ENCODE measurements at places on chromosomes 16 and 17.

GRCh38 chr17:46001390-46002310 lies 2.6 kb downstream of the STH start:
- DNase-seq, result no peak

GRCh38 chr17:34581446-34582184 lies 2.2 kb downstream of the TMEM132E start:
- DNase-seq, result no peak

DNA sequence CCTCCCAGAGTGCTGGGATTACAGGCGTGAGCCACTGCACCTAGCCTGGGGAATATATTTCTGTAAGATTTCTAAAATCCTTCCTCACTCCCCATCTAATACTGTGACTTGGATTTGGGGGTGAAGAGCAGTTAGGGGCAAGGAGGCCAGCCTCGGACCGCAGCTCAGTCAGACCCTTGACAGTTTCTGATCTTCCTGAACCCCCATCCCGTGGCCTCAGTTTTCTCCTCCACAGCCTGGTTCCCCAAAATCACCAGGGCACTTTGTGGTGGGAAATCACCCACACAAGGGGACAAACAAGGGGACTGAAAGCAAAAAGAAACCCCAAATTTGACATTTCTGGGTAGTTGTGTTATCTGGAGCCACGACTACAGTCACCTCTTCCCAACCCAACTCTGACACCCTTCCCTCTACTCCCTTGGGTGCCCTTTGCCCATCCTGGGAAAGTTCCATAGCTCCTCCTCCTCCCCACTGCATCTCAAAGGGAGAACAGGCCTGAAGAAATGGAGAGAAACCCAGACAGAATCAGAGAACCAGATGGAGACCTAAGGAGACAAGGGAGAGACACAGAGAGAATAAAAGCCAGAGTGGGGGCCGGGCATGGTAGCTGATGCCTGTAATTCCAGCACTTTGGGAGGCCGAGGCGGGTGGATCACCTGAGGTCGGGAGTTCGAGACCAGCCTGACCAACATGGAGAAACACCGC lies 2.8 kb upstream of the STAT5A start:
- DNase-seq, result peak; percentile 35

GRCh38 chr16:578870-579405 lies 9.2 kb downstream of the PIGQ start:
- DNase-seq, result peak; percentile 86

DNA sequence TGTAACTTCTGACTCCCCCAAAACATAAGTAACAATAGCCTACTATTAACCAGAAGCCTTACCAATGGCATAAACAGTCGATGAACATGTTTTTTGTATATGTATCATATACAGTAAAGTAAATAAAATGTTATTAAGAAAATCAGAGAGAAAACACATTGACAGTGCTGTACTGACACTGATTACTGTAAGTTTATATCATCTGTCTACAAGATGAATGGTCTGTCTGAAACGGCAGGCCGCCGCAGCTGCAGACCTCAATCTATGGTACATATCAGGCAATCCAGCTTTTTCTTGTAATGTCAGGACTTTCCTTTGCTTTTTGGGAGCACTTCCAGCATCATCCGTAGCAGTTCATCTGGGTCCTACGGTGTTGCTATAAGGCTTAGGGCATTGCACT lies 44.2 kb upstream of the RPH3AL start:
- no peak for DNase-seq

DNA sequence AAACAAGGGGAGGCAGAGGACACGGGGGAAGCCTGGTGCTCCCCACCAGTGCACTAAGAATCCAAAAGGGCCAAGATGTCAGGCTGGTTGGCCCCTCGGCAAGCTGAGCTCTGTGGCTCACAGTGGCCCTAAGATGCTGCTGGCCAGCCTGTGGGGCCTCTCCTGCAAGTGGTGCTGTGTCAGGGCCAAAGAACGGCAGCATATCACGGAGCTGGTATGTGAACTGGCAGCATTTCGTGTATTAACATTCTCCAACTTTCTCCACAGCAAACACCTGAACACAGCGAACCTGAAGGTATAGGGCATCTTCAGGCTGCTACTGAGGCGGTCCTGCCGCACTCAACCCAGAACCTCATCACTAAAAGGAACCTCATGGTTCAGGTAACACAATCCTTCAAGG lies 34.8 kb downstream of the VAC14 start:
- no peak for DNase-seq

DNA sequence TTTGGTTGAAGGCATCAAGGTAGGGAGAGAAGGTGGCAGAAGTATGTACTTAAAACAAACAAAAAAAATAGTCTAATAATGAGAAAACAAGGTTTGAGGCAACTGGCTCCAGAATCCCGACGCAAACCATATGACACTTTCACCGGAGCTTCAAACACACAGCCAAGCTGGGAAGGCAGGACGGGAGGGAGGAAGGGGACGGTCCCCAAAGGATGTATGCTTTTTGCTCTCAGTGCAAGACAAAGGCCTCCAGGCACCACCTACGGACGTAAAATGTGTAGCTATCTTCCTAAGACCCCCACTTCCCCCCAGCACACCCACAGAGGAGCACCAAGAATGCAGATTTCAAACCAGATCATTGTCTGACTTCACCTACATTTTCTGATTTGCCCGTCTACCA lies 102.3 kb downstream of the ZFHX3 start:
- DNase-seq, result no peak

- DNase-seq, result no peak
These were observed 349.4 kb downstream of the SLC39A11 start for GRCh38 chr17:72743037-72743467.

GRCh38 chr17:571224-571623 lies 143.4 kb downstream of the VPS53 start:
- no peak for DNase-seq

DNA sequence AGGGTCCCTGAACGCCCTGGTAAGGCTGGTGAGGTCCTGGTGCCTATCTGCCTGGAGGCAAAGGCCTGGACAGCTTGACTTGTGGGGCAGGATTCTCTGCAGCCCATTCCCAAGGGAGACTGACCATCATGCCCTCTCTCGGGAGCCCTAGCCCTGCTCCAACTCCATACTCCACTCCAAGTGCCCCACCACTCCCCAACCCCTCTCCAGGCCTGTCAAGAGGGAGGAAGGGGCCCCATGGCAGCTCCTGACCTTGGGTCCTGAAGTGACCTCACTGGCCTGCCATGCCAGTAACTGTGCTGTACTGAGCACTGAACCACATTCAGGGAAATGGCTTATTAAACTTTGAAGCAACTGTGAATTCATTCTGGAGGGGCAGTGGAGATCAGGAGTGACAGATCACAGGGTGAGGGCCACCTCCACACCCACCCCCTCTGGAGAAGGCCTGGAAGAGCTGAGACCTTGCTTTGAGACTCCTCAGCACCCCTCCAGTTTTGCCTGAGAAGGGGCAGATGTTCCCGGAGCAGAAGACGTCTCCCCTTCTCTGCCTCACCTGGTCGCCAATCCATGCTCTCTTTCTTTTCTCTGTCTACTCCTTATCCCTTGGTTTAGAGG lies 23.5 kb upstream of the BEAN1 start:
- peak; percentile 37 for DNase-seq

DNA sequence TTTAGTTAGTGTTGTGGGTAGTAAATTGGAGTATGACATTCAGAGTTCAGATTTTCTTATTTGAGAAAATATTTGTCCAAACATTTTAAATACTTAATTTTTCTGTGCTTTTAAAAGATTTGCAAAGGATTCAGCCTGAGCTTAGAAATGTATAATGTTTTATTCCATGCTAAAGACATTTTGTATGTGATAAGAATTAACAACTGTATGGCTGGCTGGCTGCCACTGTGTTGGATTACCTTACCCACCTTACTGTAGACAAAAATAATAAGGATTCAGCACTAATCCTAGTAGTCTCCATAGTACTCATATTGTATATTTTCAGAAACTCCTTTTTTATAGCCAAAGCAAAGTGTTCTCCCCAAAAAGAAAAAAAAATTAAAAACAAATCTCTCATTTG lies 74.8 kb downstream of the TANC2 start:
- no peak for DNase-seq

DNA sequence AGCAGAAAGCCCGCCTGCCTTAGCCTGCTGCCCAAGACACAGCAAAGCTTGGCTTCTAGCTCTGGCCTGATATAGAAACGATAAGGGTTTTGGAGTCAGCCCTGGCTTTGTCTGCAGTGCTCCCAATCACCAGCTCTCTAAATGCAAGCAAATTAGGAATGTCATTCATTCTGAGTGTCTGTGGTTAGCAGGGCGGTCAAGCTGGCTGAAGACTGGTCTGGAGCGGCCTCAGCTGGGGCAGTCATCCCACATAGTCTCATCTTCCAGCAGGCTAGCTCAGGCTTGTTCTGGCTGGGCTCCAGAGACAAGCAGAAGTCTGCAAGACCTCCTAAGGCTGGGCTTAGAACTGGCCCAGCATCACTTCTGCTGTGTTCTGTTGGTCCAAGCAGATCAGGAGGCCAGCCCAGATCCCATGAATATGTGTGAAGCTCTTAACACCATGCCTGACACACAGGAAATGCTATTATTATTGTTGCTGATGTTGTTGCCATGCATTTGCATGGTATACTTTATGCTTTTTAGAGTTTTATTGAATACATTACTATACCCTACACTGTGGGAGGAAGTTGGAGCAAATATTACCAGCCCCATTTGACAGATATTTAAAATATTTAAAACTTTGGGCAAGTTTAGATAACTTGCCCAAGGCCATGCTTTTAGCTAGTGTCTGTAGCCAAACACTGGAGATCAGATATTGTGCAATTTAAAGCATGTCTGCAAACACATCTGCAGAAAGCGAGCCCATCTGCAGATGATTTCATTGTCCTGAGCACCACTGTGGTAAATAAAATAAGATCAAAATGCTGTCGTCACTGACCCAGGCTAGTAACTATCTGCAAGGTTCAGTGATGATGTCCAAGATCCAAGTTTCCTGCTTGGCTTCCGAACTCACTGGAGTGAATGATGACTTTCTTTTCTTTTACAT lies 24.8 kb downstream of the TMC7 start:
- DNase-seq, result no peak

GRCh38 chr16:88373927-88374492 lies 8.7 kb upstream of the ZNF469 start:
- DNase-seq, result no peak

- no peak for DNase-seq
These were observed 5.1 kb downstream of the GDPD3 start for GRCh38 chr16:30108059-30108850.

- no peak for DNase-seq
These were observed 148.9 kb downstream of the CMIP start for GRCh38 chr16:81593481-81593880.

DNA sequence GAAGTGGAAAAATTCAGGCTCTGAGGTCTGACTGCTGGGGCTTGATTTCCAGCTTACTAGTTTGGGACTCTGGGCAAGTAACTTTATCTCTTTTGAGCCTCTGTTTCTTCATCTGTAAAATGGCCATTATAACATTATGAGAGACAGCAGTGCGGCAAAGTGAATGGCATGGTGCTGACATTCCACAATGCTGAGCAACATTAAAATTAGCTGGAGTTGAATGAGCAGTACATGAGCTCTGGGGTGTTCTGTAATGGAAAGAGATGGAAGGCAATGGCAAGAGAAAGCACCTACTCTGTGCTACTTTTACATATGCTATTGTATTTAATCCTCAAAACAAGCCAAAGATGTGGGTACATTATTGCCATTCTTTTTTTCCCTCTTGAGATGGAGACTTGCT lies 535.7 kb upstream of the CDH11 start:
- DNase-seq, result no peak

- DNase-seq, result no peak
These were observed 63.3 kb downstream of the NOG start for GRCh38 chr17:56656701-56657327.

GRCh38 chr17:74862108-74862901 lies 2.6 kb upstream of the GRIN2C start:
- peak; percentile 91 for DNase-seq

DNA sequence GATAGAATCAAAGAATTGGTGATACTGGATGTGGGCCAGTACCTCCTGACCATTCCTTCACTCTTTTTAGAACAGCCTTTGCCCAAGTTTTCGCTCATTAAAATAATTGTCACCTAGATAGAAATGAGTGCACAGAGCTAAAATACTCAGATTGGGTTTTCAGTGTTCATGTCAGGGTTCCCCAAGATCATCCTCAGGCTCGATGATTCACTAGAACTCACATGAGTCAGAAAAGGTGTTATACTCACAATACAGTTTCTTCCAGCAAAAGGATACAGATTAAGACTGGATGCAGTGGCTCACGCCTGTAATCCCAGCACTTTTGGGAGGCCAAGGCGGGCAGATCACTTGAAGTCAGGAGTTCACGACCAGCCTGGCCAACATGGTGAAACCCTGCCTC lies 19.9 kb downstream of the ERCC4 start:
- DNase-seq, result no peak

DNA sequence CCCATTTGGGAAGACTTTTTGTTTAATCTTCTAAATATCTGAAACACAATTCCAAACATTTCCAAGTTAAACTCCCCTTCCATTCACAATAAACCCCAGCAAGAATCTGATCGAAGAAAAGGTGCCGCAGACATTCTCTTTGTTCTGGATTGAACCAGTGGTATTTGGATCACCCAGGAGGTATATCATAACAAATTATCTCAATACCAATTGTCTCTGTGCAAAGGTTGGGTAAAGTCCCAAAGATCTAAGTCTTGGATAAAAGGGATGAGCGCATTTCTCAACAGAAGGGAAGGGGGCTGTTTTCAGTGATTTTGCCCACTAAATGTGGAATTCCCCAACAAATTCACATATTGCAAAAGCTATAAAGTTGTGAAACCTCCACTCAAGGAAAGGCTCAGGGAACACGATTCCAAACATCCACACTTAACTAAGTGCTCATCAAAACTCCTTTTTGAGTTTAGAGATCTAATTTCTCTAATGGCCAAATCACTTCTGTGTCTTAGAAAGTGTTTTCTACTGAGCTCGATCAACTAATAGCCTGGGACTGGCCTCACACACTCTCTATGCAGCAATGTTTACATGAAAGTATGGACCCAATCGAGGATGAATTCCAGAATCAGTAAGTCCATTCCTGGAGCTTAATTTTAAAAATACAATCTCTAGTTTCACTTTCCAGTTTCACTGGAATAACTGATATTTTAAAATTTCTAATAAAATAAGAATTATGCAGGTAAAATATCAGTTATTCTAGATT lies 30.9 kb downstream of the SALL1 start:
- DNase-seq, result no peak

DNA sequence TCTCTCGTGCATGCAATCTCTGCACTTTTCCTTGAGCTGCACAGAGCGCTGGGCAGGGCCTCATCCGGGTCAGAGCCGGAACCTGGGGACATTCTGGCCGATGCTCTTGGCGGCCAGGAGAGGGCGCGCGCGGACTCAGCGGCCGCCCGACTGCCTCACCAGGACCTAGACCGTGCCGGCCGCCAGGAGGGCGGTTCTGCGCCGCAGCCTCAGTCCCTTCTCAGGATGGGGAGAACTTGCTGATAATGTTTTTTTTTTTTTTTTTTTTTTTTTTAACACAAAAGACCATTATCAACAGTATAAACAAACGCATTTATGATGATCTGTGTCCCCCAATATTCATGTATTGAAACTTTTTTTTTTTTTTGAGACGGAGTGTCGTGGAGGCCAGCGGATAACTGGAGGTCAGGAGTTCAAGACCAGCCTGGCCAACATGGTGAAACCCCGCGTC lies 8.1 kb upstream of the FLYWCH2 start:
- peak; percentile 87 for DNase-seq

GRCh38 chr17:6384481-6384880 lies 50.4 kb downstream of the AIPL1 start:
- peak; percentile 20 for DNase-seq
